SHP77 (cell line): ENCODE measurements at places on chromosomes 16 and 17.

GRCh38 chr16:45454-45853 is 8.0 kb downstream of the POLR3K start:
- DNase-seq, result no peak

GRCh38 chr16:85151603-85152413 is 39.5 kb upstream of the CIBAR2 start:
- DNase-seq, result peak; percentile 67

GRCh38 chr17:53321651-53322050 is 501.1 kb upstream of the KIF2B start:
- DNase-seq, result no peak

DNA sequence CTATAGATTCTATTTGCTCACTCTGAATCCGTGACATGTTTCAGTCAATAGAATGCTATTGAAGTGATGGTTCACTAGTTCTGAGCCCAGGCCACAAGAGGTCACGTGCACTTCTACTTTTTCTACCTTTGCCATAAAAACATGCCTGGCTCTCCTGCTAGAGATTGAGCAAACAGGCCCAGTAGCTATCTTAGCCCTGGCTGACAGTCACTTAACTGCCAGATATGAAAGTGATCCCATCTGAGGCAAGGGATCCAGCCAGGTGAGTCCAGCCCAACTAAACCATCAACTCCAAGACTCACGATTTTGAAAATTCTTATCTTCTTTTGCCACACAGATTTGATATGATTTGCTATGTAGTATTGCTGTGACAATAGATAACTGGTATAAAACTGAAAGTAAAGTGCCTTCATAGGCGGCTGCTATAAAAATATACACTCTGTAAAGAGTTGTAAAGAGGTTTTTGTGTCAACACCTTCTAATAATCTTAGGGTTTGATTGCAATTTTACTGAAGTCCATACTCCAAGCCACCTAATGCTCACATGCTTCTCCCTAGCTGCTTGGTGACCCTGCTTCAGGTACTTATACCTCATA is 937.7 kb upstream of the SOX9 start:
- no peak for DNase-seq

DNA sequence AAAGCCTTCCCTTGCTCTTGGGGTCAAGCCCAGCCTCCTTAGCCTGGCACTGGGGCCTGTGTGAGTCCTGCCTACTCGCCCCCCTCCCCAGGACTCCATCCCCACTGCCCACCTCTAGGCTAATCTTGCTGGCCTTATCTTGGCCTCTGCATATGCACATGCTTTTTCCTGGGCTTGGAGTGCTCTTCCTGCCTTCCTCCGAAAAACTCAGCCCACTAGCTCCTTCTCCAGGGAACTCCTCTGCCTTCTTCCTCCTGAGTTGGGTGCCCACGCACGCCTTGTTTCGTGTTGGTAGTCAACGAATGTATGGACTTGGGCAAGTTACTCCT is 16.5 kb downstream of the TBX2 start:
- DNase-seq, result no peak

DNA sequence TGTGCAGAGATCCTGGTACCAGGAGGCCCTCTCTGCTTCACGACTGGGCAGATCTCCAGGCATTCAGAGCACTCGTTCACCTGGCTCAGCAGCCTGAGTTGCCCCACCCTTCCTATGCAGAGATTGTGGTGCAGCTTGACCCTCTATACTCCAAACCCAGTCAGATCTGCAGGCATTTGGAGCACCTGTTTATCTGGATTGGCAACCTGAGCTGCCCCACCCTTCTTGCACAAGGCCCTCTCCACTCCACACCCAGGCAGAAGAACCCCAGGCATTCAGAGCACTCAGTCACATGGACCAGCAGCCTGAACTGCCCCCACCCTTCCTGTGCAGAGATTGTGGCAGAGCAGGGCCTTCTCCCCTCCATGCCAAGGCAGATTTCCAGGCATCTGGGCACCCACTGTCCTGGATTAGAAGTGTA is 88.4 kb upstream of the CDH5 start:
- DNase-seq, result no peak

DNA sequence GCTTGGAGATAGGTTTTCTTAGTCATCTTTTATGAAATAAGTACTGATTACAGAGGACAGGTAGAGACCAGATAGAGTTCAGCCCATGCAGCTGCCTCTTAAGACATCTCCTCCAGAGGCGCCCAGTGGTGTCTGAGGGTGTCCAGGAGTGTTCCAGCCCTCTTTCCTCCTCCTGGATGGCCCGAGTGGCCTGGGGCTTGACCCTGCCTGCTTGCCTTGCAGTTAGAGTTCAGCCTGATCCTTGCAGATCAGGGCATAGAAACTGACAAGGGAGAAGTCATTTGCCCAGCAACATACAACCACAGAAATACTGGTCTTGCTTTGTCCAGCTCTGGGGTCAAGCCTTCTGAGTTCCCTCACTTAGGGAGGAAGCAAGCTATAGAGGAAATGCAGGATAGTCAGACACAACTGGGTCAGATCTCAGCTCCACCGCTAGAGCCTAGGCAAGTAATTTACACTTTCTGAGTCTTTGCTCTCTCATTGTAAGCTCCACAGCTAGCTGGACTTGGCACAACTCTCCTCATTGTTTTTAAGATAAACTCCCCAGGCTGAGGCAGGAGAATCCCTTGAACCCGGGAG is 3.6 kb upstream of the CCL1 start:
- DNase-seq, result no peak

DNA sequence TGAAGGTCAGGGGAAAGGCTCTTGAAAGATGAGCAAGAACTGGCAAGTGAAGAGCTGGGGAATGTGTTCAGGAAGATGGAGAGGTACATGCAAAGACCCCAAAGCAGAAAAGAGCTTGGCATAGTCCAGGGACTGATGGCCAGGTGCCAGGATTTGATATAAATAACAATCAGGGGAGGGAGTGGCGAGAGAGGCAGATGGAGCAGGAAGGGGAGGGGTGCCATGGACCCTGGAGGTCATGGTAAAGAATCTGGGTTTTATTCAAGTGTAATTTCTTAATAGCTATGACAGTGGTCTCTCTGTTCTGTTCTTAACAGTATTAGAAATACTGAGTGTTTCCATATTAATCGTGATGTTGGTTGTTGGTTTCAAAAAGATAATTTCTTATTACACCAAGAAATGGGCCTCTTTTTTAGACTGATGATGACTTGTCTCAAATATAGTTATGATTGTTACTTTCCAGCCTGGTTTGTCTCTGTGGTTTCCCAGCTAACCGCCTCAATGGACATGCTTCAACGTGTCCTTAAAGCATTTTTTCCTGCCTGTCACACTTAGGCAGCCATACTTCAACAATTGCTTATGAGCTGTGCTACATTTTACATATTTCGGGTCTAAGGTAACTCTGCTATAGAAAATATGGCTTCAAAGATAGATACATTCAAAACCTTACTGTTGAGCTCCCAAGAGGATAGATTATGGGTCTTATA is 49.4 kb downstream of the MYH10 start:
- no peak for DNase-seq

GRCh38 chr17:43936434-43936833 is 5.8 kb downstream of the PPY start:
- no peak for DNase-seq

DNA sequence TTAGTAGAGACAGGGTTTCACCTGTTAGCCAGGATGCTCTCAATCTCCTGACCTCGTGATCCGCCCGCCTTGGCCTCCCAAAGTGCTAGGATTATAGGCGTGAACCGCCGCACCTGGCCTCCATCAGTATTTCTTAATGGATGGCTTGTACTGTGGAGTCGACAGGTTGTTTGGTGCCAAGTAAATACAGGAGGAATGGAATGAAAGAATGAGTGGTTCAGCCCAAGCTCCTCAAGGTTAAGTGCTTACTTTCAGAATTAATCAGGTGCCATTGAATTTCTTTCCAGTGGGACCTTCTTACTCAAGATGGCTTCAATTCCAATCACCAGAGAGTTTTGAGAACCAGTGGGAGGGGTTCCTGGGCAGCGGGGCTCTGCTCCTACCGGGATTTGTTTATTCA is 25.0 kb downstream of the ALOX15 start:
- no peak for DNase-seq

DNA sequence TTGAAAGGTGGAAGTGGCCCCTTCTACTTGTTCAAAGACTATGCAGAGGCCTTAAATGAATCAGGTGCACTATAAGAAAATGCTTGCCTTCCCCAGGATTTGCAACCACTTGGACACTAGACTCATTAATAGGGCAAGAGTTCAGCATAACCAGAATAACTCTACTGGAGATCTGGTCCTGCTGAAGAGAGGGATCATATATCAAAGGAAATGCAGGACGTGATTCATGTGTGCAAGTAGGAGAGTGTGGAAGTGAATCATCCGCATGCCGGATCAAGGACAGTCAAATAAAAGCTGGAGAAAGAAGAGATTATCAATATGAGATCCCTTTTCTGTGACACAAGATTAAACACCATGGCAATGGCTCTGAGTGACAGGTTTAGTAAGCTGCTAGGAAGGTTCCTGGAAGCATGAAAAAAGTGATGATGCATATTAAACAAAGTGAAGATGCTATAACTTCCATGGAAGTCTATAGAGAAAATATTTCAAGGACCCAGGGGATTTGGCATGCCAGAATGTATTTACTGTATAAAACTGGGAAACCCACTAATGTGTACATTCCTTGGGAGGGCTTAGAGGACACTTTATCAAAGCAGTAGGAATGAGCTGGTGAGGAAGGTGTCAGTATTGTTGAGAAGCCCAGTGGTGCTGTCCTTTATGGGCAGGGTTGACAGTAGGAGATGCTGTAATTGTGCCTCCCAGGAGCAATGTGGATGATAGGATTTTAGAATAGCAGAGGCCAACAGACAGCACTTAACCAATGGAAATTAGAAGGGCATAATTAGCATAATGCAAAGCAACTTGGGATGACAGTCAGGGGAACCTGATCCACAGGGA is 133.1 kb downstream of the ABCA8 start:
- no peak for DNase-seq

DNA sequence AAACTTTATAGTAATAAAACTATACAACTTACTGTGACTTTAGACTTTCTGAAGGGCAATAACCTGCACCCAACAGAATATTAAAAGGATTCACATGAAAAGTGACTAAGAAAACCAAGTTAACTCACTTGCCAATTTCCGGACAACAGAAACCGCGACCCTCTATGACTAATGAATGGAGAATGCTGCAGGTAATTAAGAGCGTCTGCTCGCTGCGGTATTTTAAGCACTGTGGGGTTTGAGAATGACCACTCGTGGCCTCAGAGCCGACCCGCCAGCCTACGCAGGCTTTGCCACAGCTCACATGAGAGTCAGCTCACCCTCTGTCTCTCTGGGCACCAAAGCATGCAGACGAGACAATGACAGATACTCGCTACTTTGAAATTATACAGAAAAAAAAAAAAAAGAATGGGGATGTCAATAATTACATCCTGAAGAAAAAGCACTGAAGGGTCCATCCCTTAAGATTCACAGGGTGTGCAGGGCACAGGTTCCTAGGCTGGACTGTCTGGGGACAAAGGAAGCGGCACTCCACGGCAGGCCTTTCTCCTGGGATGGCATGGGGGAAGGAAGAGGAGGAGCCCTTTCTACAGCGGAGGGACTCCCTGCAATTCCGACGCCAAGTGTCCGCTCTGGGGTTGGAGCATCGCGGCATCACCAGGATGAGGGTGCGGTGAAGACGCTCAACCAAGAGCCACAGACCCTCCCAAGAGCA is 35.0 kb downstream of the ZCCHC14 start:
- DNase-seq, result no peak

- DNase-seq, result no peak
Observed at GRCh38 chr16:17557480-17557879, 86.7 kb upstream of the XYLT1 start.

GRCh38 chr16:79656553-79657115 is 56.1 kb upstream of the MAF start:
- DNase-seq, result no peak

DNA sequence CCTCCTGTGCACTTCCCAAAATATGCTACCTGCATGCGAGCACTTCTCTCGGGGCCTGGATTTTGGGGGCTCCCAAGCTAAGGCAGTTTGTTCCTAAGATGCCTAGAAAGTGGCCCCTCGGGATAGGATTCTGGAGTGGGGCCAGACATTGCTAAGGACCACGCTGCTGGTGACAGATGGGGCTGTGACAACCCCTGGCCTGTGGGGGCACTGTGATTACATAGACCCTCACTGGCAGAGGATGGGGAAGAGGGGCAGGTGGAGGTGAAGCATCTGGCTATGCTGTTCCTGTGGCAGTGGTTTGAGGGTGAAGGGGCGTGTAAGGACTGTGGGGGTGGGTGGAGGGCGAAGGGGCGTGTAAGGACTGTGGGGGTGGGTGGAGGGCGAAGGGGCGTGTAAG is 128.4 kb downstream of the ENGASE start:
- DNase-seq, result no peak

GRCh38 chr16:89412811-89413210 is 77.5 kb downstream of the ANKRD11 start:
- no peak for DNase-seq

DNA sequence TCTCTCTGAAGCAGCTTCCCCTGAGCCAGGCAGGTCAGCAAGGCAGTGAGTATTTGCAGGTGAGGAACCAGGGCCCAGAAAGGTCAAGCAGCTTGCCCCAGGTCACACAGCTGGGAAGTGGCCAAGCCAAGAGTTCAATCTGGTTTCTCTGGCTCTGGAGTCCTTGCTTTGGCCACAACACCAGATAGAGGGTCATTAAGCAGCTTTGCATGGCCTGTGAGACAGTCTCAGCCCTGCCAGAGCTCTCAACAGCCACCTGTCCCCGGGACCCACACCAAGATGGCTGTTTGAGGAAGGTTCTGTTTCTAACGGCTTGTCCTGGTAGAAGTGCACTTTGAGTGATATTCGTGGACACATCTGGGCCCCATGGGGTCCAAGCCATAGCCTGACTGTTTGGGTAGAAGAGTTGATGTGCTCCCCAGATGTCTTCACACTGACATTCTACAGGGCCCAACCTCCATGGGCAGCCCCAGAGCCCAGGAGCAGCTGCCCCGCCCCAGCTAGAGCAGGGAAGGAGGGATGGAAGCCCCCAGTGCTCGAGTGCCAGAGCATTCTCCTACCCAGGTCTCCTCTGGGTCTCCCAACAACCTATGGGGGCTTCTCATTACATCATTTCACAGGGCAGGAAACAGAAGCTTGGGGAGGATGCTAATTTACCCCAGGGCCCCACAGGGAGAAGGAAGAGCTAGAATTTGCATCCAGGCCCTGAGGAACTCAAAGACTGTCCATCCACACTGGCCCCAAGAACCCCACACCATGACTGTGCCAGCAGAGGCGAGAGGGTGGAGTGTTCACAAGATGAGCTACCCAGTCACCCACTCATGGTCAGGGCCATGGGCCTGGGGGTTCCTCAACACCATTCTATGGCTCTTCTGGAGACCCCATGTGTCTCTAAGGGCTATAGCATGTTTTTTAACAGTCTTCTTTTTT is 107.3 kb upstream of the CDH5 start:
- no peak for DNase-seq

- DNase-seq, result no peak
Observed at GRCh38 chr16:67176662-67177061, 6.3 kb downstream of the NOL3 start.

GRCh38 chr17:42122371-42123303 is at the start of gene HSPB9:
Gene HSPB9 (plus strand): TSS chr17:42122804. CDS start chr17:42122851, 47 bp downstream.
- DNase-seq, result peak; percentile 88
